Inflammatory macrophage (primary cell): ENCODE measurements at places on chromosomes 5 and 9.

DNA sequence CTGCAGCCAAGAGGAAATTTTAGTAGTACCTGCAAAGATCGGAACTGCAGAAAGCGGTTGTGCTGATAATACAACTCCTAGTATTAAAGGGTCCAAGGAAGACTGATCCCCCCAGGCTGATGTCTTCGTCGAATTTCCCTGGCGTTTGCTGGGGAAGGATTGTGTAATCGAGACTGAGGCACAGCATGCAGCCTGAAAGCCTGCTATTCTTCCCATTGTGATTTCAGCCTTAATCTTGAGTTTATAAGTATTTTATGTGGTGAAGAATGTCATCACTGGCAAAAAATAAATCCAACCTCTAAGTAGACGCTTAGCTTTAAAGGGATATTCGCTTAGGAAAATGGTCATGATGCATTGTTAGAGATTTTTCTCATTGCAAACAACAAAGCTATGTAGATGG lies 21.3 kb upstream of the LMX1B start:
- DNase-seq: no peak

DNA sequence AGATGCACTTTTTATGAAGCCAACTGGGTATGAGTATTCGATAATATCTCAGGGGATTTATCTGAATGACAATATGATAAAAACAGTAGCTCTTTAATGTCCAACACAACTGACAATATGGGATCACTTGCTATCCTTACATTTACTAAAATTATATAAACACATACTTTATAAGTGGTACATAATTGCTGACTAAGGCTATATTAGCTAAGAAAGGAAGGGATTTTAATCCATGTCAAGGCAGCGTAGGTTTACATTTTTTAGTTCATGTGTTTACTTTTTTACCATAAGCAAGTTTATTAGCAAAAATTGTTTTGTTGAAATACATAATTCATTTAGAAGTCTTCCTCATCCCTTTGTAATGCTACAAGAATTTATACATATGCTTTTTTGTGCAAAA lies 796.2 kb downstream of the TLE1 start:
- DNase-seq: no peak

DNA sequence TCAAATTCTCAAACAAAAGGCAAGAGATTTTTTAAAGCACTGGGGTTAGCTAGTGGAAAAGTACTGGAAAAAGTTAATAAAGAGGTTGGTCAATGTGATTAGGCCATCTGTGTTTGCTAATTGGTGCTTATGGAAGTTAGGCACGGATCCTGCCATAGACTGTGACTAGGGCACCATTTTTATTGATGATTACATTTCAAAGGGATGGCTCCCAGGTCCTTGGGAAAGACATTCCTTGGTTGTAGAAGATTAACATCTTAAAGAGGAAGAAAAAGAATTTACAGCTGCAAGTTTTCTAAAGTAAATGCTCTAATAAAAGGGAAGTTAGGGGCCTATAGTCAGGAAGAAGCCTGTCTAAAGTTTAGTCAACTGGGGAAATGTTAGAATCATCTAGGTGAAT lies 1183.3 kb downstream of the DTWD2 start:
- DNase-seq: no peak

- no peak for DNase-seq
Measured at GRCh38 chr9:86649913-86650312, 295.7 kb upstream of the TUT7 start.

GRCh38 chr9:127949827-127950512 lies 12.3 kb upstream of the DPM2 start:
- no peak for DNase-seq

GRCh38 chr9:18127499-18127875 lies 346.5 kb upstream of the ADAMTSL1 start:
- no peak for DNase-seq

DNA sequence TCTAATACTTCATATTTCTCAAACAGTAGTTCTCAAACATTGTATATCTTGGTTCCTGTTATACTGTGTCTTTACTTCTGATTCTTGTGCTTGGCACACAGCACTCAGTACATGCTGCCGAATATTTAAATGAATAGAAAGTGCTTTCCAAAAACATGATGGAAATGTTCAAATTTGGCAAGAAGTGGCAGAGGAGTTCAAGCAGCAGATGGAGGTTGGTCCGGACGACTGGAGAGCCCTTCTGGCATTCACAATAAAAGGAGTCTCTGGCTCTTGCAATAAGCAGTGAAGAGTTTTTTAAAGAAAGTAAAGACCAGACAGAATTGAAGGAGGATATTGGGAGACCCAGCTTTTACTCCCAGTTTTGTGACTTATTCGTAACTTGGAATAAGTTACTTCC lies 36.3 kb downstream of the TSTD2 start:
- DNase-seq: no peak

DNA sequence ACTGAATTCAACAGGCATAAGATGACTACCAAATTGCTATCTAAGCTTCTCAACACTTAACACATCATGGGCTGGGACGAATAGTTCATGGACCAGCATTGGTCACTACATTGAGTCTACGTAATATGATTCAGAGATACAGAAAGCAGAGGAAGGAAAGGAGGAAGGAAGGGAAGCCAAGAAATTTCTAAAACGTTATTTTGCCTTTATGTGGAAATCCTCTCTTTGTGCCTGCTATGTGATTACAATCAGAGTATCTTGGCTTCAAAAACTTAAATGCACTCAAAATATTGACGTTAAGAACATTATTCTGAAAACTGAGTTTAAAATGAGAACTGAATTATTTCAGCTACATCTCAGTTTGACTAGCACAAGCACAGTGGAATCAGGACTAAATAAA lies 88.1 kb upstream of the RETREG1 start:
- no peak for DNase-seq

- DNase-seq: no peak
Measured at GRCh38 chr5:58365791-58366190, 94.1 kb downstream of the PLK2 start.

GRCh38 chr9:16028548-16028947 lies 475.7 kb downstream of the CCDC171 start:
- DNase-seq: no peak

DNA sequence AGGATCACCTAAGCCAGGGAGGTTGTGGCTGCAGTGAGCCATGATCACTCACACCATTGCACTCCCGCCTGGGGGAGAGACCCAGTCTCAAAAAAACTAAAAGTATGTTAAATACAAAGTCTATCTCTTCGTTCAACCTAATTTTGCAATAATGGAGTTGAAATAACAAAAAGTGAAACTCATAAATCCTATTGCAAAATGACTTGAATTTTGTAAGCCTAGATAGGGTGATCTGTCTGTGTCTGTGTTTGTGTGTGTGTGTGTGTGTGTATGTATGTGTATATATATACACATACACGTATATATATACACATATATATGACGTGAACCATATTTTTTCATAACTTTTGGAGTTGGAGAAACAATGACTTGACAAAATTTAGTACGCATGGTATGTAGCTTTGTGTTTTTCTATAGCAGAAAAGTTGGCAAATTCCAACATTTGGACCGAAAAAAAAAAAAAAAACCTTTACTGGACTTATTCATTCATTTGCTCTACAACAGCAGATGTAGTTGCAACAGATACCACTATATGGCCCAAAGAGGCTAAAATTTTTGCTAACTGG lies 76.9 kb upstream of the CDH6 start:
- peak; percentile 7 for DNase-seq

DNA sequence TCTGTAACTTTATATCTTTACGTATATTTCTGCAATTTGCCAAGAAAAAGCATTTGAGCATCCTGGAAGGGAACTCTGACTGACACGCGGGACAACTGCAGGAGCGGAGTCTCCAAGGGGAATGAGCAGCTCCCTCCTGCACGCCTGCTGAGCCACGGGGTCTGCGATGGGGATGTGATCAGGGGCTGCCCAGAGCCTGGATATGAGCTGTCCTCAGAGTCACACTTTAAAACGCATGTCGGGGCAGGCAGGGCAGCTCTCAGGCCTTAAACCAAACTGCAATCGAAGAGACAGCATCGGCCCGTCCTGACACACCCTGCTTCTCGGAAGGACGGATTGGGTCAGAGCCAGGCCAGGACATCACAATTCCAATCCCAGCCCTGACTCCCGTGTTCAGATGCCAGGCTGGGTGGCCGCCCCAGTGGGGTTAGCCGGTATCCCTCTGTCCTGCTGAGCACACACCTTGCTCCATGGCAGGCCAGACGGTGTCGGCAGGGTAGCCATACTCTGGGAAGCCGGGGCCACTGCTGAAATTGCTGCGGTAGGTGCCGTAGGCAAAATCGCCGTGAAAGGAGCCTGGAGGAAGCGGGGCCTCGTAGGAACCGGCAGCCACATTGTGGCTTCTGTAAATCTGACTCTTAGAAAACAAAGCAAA lies 17.2 kb downstream of the SEC16A start:
- DNase-seq: no peak

- no peak for DNase-seq
Measured at GRCh38 chr9:134656334-134657006, 14.9 kb downstream of the COL5A1 start.

DNA sequence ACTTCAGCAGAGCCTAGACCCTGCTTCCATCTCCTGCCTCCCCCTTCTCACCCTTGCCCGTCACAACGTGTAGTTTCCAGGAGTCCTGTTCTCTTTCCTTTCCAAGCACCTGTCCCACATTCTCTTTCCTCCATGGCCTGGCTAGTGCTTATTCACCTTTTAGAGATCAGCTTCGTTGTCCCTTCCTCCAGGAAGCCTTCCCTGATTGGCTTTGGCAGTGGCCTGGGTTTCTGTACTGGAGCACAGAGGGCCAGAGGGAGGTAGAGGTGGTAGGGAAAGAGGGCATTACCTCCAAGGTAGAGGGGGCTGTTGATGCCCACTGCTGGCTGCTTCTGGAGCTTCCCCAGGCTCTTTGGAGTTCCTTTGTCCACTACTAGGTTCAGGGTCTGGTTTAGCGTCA lies 93.7 kb upstream of the PANK3 start:
- no peak for DNase-seq

- DNase-seq: no peak
Measured at GRCh38 chr9:100992632-100993031, 35.9 kb upstream of the PLPPR1 start.

DNA sequence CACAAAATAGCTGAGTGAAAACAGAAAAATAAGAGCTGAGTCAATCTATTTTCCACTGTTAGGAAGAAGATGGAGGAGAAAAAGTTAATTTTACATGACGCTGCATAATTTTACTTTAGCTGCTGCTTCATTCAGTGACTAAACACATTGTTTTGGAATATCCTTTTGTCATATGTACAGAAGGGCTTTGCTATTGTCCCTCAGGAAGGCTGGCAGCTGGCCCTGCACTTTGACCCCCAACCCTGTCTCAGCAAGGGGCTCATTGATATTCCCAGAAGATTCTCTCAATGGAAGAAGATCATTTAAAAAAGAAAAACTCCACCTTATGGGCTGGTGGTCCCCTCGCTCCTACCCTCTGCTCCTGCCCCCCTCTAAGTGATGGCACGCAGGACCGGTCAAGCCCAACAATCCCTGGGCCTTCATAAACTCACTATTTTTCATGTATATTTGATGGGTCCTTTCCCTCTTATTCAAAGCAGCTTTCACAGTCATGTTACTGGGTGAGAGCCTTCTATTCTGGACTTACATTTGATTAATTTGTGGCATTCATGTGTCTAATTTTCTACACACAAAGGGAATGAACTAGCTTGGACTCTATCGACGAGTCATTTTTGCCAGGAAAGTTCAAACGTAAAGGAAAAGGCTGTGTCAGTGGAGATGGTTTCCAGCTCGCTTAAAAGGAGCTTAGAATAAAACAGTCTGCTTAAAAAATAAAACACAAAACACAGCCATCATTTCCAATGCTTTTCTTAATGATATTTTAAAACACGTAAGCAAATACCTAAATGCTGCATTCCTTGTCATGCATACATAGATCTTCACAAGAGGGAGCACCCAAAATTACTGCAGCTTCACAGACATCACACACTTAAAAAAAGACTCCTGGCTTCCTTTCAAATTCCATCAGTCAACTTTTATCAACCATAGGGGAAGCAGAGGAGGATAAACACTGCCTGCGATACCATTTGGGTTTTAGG lies 104.7 kb downstream of the EFNA5 start:
- DNase-seq: no peak

- peak; percentile 8 for DNase-seq
Measured at GRCh38 chr9:133830310-133830709, 92.2 kb upstream of the SARDH start.

DNA sequence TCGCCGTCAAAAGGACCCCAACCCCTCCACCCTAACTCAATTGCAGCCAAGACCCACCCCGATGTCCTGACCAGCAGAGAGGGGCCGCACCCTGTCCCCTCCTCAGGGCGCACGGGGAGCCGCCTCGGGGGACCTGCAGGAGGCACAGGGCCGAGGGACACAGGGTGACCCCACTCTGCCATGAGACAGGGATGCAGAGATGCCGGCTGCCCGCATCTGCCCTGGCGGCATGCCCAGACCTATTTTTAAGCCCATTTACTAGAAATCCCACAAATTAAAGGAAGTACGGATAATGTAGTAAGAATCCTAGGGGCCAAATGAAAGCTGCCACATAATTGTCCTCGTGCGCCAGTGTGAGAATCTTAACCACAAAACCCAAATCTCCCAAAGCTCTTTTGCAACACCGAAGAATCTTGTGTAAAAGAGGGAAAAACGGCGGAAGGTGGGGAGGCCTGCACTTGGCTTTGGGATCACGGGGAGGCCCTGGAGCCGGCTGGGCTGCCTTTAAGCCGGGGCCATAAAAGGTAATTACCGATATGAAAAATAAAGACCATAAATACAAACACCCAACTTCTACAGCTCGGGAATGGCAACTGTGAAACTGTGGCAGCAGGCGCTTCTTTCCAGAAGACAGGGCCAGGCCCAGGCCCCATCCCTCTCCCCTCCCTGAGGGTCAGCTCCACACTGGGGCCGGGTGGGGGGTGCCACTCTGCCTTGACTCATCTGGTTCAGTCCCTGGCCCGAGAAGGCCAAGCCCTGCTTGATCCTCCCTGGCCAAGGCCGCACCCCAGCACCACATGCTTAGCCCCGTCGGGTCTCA lies 35.0 kb downstream of the NACC2 start:
- DNase-seq: peak; percentile 88

GRCh38 chr9:112506571-112506970 lies 19.9 kb downstream of the KIAA1958 start:
- DNase-seq: no peak

DNA sequence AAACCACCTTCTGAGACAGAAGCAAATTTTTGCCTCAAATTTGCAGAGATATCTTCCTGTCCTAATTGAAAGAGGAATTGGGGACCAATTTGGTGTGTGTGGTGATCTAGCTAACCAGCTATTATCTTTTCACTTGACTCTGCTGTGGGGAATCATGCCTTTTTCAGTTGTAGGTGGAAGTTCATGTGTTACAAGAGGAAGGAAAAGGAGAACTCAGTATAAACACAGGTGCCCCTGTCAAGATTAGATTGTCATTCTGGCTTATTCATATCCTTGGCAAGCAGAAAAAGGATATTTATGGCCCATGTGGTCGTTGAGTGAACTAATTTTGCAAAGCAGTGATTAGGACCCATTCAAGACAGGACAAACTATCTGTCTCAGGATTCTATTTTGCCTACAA lies 336.8 kb upstream of the SLC30A5 start:
- DNase-seq: no peak
